H9 (cell line): ENCODE measurements at places on chromosomes 12 and 14.

DNA sequence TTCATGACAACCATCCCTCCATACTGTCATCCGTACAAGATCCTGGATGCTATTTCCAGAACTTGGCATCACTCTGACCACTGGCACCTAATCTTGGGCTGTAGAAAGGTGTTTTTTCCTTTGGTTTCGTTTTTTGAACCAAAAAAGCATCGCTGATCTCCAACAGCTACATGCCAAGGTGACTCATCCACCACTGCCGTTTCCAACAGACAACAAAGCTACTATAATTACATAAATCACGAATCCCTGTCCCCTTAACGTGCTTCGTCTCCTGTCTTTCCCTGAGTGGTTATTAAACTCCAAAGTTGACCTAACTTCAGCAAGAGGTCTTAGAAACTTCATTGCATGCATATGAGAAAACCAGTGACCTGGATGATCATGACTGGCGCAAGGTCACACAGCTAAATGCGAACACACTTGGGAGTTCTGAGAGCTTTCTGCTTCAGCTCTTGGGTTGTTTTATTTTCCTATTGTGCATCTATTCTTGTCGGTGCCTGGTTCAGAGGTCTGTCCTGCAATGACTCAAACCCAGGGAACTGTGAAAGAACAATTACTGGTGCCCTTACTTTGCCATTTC, 99.9 kb downstream of the PPM1H start:
- no peaks in the 10 kb centered on the region for H3K27me3 ChIP-seq
- no peak overlapping the region for H3K27ac ChIP-seq
- H3K36me3 ChIP-seq = peaks cover 14% of the 10 kb centered on the region; the same call in 2 of the 3 replicates
- no peak for DNase-seq
- H3K4me1 ChIP-seq = no peaks in the 10 kb centered on the region; the same call in 1 of the 2 replicates
- H3K4me3 ChIP-seq = no peak overlapping the region

DNA sequence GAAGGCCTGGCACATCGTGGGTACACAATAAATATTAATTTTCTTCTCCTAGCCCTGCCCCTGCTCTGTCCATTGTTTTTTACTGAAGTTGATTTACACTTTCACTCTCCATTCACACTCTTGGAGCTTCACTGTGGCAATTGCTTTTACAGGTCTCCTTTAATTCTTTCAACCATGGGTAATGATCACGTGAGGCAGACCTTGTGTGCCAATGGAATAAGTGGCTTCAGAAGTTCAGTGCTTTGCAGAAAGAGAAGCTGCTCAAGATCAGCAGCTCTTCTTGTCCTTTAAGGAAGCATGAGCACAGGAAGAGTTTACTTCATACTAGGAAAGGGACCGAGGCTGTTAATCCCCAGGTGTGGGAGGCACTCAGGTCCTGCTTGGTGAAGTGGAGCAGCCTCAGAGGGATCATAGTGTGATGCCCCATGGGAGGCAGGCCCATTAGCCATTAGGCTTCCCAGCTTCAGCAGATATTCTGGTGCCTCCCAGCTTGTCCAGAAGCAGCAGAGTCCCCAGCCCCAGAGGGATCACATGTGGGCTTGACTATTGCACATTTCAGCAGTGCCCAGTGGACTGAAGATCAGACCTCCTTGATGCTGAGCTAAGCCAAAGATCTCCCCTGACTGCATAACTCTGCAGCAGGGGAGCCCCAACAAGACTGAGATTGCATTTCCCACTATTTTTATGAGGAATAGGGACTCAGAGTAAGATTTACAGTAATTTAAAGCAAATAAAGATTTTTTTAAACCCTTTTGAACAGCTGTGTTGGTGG, 5.0 kb upstream of the SLC35F4 start:
- no peak overlapping the region for H3K4me3 ChIP-seq
- H3K4me1 ChIP-seq = no peaks in the 10 kb centered on the region
- H3K27ac ChIP-seq = no peak overlapping the region
- DNase-seq = no peak
- no peaks in the 10 kb centered on the region for H3K36me3 ChIP-seq

DNA sequence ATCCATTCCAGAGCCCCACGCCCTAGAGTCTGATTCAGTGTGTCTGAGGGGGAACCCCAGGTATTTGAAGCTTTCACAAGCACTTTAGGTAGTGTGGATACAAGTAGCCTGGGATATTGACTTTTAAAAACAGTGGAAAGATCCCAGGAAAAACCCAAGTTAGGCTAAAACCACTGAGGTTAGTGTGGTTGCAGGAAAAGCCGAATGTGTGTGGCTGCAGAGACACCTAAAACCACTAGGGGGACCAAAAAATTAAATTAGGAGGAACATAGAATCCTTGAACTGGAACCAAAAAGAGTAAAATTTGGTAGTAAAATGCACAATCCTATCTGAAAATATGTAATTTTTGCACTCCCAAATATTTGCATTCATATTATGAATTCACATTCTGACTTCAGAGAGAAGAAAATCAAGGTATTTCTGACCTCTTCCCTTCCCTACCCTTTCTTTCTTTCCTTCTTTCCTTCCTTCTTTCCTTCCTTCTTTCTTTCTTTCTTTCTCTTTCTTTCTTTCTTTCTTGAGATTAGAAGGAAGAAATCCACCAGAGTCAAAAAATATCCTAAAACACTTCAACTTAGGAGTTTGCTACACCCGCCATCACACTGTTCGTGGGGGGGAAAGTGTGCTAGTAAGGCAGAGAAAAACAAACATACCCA, 37.8 kb downstream of the SLCO1A2 start:
- H3K27ac ChIP-seq = no peak overlapping the region
- H3K4me3 ChIP-seq = no peak overlapping the region
- no peaks in the 10 kb centered on the region for H3K27me3 ChIP-seq
- H3K36me3 ChIP-seq = no peaks in the 10 kb centered on the region
- no peak for DNase-seq
- no peaks in the 10 kb centered on the region for H3K4me1 ChIP-seq

DNA sequence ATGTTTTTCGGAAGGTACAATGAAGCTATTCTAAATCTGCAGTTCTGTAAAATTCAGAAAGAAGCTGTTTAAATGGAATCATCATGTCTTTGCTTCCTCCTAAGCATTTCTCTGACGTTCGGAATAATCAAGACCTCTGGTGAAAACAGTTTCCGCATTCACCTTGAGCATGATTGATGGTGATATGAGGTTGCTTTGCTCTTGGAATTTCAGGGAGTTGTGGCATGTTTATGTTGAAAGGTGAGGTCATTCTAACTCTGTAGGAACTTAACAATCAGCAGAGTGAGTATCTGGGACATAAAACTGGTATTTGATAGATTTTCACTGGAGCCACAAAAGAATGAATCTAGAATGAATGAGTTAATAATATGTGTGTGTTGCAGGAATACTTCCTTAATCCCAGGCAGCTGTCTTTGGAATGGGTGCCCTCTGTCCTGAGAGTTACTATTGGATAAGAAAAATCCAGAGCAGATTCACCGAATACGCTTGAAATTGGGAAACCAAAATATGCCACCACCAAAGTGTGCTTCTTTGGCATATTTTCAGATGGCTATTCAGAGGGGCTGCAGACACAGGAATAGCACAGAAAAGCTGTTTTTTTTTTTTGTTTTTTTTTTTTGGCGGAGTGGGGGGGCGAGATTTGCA, 599.1 kb downstream of the CCER1 start:
- no peak overlapping the region for H3K27ac ChIP-seq
- H3K27me3 ChIP-seq = no peaks in the 10 kb centered on the region
- no peak overlapping the region for H3K4me3 ChIP-seq
- H3K36me3 ChIP-seq = no peaks in the 10 kb centered on the region; the same call in 1 of the 2 replicates
- peaks cover 3% of the 10 kb centered on the region for H3K4me1 ChIP-seq

- no peak overlapping the region for H3K4me3 ChIP-seq
- H3K36me3 ChIP-seq = peaks cover 29% of the 10 kb centered on the region
- no peak overlapping the region for H3K27ac ChIP-seq
- no peak for DNase-seq
- no peaks in the 10 kb centered on the region for H3K27me3 ChIP-seq
These were observed 1.7 kb upstream of the ACOT2 start for GRCh38 chr14:73567358-73567757.
